Stimulated activated CD4-positive, alpha-beta T cell treated with anti-CD3 and anti-CD28 coated beads, TNF-alpha, amount 100 ng/mL, for 48 hours (primary cell): ENCODE measurements at places on chromosomes 2 and 18.

- no peak for DNase-seq
These were observed 2.7 kb upstream of the CROCC2 start for GRCh38 chr2:240903191-240904060.

DNA sequence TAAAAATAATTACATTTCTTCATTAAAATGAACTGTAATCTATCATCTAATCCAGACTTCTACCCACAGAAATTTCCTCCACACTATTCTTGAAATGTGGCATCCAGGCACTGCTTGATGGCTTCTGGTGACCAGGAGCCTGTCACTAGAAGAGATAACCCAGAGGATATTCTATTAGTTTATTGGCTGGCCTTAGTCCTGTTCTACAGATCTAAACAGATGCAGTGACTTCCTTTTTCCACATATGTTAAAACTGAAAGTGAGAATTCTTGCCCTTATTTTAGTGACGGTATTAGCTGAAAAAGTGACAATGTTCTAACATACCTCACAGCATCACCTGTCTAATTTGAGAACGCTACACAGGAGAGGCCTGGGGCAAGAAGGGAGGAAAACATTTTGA lies 775.4 kb downstream of the TSN start:
- DNase-seq = no peak

GRCh38 chr2:145067549-145068030 lies 547.7 kb upstream of the ZEB2 start:
- DNase-seq = no peak

GRCh38 chr2:202079310-202079709 lies 6.3 kb downstream of the KIAA2012 start:
- DNase-seq = no peak

DNA sequence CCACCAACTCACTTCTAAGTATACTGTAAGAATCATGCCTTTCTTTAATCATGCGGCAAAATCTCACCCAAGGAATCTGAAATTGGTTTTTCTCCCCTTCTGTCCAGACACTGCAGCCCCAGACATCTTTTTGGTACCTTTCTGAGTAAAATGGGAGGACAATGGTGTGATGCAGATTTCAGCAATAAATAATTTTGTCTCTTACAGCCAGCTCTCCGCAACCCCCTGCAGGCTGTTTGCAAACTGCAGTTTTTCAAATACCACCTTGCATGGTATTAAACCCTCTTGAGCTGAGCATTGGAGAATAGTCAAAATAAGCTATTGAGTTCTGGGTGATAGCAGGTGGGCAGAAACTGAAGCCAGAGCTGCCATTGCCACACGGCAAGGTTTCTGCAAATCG lies 32.2 kb downstream of the GPR39 start:
- no peak for DNase-seq

GRCh38 chr18:23528580-23529472 lies 25.5 kb downstream of the RMC1 start:
- no peak for DNase-seq

- DNase-seq = no peak
These were observed 60.0 kb upstream of the OTOS start for GRCh38 chr2:240200230-240201051.

GRCh38 chr2:810397-810796 lies 133.2 kb upstream of the TMEM18 start:
- DNase-seq = no peak

DNA sequence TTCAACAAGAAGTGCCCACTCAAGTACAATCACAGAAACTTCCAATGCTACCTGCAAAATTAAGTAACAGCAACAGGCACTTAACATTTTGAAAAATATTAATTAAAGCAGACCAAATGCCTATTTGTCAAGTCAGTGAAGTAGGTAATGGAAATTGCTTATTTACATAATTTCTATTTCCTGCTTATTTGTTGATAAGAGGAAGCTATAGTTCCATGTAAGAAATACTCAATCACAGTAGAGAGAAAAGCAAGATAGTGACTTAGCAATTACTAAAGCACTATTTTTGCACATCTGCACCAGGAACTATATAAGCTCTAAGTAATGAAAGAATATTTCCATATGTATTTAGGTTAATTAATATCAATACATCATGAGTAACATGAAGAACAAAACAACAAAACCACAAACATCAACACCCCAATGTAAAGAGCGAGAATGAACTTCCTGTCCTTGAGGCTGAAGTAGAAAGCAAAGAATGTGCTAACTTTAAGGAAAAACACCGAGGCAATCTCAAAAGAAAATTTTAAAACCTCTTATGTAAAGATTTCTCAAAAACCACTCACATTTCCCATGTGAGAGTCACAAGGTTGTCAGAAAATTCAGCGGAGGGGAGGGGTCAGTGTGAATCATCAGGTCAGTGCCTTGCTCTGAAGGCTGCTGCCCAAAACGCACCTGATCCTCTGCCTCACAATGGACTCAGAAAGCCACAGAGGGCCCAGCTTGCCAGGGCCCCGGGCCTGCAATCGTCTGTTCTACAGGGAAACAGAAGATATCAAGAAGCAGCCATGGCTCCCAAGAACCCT lies 12.5 kb downstream of the NPC1 start:
- no peak for DNase-seq

- no peak for DNase-seq
These were observed 24.3 kb downstream of the INPP5D start for GRCh38 chr2:233084488-233084887.

DNA sequence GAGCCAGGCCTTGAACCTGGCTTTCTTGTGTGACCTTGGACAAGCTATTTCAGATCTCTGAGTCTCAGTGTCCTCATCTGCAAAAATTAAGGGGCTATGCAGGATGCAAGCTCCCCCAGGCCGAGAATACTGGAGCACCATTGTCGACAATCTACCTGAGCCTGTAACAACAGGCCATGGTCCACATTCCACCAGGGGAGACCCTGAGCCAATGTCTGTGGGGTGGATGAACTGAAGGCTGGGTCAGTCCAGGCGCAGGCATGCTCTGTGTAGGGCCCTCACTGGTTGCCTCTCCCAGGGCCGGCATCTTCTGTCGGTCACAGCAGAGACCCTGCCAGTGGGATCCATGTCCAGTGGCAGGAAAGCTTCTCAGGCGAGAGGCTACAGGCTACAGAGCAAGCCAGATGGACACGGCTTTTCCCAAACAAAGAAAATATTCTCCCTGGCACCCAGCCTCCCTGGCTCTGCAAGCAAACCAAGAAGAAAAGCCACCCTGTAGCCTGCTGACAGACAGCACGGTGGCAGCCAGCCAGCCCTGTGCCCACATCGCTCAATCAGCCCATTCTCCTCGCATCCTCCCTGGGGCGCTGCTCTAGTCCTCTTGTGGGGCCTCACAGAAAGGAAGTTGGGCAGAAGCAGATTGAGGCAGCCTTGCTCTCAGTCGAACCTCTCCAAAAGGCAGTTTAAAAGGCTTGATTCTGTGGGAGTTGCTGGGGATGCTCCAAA lies 48.7 kb upstream of the FZD7 start:
- no peak for DNase-seq

DNA sequence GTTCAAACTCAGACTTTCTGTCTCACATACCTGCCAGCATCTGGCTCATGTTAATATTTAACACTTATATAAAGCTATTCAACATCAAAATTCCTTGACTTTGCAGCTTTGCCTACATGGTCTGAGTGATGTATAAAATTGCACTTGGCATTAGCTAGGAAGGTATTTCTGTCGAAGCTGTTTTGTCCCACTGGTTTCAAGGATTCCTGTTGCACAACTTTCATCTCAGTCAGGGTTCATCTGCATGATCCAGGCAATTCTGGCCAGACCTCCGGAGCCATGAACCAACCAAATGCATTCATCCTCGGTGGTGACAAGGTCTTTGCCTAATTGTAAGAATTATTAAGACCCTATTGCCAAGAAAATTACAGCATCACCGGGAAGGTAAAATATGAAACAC lies 185.4 kb downstream of the ZEB2 start:
- DNase-seq = no peak

- DNase-seq = no peak
These were observed 147.0 kb upstream of the OSR1 start for GRCh38 chr2:19505199-19506136.

DNA sequence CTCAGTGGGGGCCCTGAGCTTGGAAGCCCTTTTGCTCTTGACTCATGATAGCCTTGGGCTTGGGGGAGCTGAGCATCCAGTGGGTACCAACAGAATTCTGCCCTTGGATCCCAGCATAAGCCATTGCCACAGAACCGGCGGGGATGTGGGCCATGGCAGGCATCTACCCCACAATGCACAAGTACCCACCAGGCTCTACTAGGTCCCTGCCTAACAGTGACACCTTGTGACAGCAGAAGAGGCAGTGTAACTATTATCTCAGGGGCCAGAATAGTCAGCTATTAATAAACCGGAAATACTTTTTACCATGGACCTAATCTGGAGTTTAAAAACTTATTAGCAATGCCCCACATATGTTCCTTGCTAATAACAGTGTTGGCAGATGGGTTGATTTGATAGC lies 397.2 kb downstream of the TMEM182 start:
- no peak for DNase-seq

- no peak for DNase-seq
These were observed 746 bp upstream of the POLR1B start for GRCh38 chr2:112541315-112542122.

- DNase-seq = no peak
These were observed 229.5 kb upstream of the EPAS1 start for GRCh38 chr2:46067501-46068305.

GRCh38 chr2:96499061-96499960 lies 5.8 kb downstream of the NEURL3 start:
- no peak for DNase-seq

- no peak for DNase-seq
These were observed 377.8 kb upstream of the HS6ST1 start for GRCh38 chr2:128696421-128696820.

GRCh38 chr2:118300832-118301231 lies 212.6 kb downstream of the INSIG2 start:
- no peak for DNase-seq

- DNase-seq = no peak
These were observed 16.3 kb downstream of the FOSL2 start for GRCh38 chr2:28408764-28409599.

GRCh38 chr2:230879271-230879882 lies 14.6 kb downstream of the ITM2C start:
- no peak for DNase-seq

GRCh38 chr2:212154477-212154878 lies 384.1 kb downstream of the ERBB4 start:
- DNase-seq = no peak

DNA sequence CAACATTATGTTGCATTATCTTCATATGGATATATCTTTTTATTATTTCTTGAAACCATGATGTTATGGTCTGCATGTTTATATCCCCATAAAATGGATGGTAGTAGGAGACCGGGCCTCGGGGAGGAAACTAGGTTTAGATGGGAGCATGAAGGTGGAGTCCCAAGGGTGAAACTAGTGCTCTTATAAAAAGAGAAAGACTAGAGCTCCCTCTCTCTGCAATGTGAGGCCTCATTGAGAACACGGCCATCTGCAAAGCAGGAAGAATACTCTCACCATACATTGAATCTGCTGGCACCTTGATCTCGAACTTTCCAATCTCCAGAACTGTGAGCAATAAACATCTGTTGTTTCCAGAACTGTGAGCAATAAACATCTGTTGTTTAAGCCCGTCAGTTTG lies 64.0 kb downstream of the NXPH2 start:
- DNase-seq = no peak

DNA sequence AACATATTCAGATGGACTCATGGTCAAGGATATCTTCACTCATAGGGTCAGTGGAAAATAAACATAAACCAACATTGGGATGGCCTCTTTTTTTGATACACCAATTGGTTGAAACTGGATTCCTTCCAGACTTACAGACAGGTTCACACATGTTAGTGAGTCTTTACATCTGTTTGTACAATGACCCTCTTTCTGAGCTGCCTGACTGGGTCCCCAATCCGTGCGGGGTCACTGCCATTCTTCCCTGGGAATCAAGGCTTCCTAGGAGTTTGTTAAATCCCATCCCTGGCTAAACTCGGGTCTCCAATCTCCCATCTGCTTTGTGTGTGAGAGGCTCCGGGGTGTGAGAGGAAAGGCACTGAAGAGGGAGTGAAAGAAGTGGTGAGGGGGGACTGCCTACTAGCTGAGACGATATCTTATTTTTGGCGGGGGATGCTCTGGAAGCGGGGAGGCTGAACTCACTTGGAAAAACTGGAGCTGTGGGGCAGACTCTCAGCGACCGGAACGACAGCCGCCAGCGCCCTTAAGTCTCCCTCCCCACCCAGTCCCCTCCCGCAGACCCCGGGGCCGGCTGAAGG lies 487 bp downstream of the STARD6 start:
- DNase-seq = no peak

- DNase-seq = no peak
These were observed 80.9 kb downstream of the ICA1L start for GRCh38 chr2:202790676-202791075.

GRCh38 chr2:121400201-121400600 lies 115.2 kb upstream of the TFCP2L1 start:
- no peak for DNase-seq

DNA sequence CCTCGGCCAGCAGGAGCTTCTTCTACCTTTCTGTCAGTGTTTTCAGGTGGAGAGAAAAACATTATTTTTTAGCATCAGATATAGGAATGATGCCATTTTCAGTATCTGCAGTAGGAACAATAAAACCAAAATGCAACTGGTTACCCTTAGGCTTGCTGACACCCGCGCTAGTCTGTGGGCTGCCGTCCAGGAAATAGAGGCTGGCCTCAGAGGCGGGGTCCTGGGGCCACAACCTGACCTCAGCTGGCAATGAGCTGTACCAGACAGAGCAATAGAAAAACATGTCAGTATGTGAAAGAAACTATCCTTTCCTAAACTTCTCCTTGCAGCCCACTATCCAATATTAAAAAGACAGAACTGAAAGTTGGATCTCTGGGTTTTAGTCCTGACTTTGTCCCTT lies 4.6 kb upstream of the ST6GAL2 start:
- no peak for DNase-seq
